ENCODE measurements at places on chromosomes 4 and X.

GRCh38 chr4:38085751-38086150 is 125.6 kb downstream of the PTTG2 start:
- DNase-seq: no peak

DNA sequence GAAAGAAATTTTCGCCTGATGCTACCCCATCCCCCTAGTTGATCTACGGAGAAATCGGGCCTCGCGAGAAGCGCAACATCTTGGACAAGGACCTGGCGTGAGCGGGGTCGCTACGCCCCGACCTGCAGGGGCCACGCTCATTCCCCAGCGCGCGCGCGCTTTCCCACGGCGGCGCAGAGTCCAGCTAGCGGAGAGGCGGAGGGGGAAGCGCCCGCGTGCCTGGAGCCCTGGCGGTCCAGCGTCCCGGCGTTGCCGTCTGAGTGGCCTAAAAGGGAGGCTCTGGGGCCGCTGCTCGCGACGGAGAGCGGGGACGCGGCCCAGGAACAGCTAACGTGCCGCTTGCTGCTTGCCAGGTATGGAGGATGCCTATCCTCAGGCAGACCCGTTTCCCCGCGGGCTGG is 6.0 kb upstream of the SOX3 start:
- DNase-seq: no peak

- no peak for DNase-seq
These were observed 48.1 kb downstream of the RAB40AL start for GRCh38 chrX:102985192-102985591.

- DNase-seq: no peak
These were observed 66.2 kb upstream of the TACR3 start for GRCh38 chr4:103786014-103786413.

- DNase-seq: no peak
These were observed 120.2 kb upstream of the NDST4 start for GRCh38 chr4:115233600-115233999.

- peak; percentile 27 for DNase-seq
These were observed 108.0 kb downstream of the GPM6A start for GRCh38 chr4:175703956-175704600.

DNA sequence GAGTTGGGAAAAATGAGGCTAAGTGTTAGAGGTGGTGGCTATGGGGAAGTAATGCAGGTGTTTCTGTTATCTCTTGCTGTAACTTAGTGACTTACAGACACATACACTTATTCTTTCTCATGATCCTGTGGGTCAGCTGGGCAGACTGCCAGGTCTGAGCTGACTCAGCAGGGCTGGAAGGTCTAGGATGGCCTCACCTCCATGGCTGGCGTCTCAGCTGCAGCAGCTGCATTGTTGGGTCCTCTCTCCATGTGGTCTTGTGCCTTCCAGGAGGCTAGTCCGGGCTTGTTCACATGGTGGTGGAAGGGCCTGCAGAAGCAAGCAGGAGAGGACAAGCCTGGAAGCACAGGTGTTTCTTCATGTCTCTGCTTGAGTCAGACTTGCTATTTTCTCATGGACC is 172.7 kb downstream of the NHS start:
- DNase-seq: no peak

DNA sequence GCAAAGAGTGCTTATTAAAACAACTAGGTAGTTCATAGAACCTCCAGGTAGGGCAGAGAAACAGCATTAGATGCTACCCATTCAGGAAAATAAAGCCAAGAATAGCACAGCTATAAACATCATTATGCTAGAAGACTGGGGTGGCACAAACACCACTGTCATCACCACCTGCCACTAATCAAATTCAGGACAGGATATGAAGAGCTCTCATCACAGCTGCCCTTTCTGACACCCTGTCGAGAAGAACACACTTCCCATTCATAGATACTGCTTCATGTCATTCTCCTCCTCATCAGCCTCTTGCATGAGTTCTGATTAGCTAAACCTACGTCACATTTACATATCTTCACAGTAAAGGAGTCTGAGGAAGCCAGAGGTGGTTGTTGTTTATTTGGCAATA is 692.3 kb upstream of the HS3ST1 start:
- DNase-seq: no peak

- DNase-seq: no peak
These were observed 2.7 kb downstream of the AFAP1 start for GRCh38 chr4:7937006-7937405.

GRCh38 chr4:181784881-181785280 is 458.3 kb upstream of the TENM3 start:
- DNase-seq: no peak

GRCh38 chrX:100491174-100491573 is 81.1 kb upstream of the PCDH19 start:
- DNase-seq: no peak

- no peak for DNase-seq
These were observed 88.0 kb downstream of the FNIP2 start for GRCh38 chr4:158856852-158857251.

DNA sequence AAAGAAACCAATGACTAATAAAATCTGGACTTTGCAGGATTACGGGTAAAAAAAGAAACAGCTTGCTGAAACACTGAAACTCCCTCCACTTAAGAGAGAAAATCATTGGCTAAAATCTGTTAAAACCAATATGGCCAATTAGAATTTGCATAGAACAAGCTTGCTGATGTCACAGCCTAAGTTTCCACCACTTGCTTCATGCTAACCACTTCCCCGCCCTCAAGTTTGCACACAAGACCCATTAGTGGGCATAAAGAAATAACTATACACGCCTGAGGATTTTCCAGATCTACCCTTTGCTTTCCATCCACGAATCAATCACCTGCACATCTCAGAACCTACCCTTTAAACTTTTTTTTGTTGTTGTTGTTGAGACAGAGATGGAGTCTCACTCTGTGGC is 42.7 kb upstream of the PHEX start:
- no peak for DNase-seq

DNA sequence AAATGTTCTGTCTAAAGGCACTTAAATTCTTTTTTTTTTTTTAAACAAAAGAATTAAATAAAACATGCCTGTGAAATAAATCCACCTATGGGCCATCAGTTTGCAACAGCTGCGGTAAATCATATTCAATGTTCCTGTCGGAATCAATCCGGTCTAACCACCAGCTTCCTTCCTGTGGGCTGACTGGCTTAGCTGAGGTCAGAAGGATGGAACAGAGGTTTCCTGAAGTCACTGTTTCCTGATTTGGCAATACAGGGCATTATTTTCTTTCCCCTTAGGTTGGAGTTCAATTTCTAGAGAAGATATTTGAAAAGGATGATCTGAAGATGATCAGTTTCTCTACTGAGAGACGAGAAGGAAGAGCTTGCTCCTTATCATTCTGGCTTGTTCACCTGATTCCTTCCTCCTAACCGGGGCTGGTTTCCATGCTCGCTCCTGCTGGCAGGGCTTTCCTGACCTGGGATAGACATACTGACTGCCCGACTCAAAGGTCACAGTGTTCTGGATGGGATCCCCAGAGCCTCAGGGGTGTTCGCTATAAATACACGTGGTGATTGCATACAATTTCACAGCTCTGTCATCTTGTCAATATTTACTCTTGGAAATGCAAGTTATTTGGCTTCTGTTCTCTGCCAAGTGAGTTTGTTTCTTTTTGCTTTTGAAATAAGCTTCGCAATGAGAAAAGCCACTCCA is 21.7 kb downstream of the PDLIM3 start:
- DNase-seq: no peak

- no peak for DNase-seq
These were observed 743.8 kb upstream of the ATOH1 start for GRCh38 chr4:93084599-93085305.

DNA sequence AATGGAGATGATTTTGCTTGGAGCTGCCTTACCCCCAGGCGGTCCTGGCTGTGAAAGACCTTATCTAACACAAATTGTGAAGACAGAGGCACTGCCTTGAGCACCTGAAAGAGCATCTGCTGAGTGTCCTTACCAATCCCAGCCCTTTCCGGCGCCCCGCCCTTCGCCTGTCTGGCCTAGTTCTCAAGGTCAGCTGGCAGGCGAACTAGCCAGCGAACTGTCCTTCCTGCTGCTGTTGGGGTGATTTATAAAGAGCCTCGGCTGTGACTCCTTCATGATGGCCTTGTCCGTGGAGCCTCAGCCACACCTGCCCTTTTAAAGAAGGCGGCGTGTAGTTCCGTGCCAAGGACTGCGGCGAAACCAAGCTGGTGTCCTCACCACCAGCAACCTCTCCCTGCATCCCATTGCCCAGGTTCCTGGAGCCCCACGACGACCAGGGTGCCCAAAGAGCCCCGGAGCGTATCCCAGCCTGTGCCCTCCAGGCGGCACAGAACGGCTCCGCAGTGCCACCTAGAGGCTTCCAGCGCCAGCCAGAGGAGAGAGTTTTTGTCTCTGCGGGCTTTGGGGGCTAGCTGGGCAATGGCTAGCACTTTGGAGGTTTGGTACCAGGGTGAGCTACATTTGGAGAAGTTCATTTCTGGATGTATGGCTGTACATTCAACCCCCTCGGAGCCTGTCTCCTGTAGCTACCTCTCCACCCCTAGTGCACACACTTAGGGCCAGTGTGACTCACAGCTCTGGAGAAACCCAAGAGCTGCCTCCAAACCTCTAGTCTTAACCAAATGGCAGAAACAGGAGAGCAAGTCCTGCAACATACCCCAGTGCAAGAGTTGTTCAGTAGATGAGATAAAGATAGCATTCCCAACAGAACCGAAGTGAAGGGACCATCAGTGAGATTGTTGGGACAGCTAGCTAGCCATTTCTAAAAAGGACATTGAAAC is 36.8 kb upstream of the VMA21 start:
- no peak for DNase-seq

DNA sequence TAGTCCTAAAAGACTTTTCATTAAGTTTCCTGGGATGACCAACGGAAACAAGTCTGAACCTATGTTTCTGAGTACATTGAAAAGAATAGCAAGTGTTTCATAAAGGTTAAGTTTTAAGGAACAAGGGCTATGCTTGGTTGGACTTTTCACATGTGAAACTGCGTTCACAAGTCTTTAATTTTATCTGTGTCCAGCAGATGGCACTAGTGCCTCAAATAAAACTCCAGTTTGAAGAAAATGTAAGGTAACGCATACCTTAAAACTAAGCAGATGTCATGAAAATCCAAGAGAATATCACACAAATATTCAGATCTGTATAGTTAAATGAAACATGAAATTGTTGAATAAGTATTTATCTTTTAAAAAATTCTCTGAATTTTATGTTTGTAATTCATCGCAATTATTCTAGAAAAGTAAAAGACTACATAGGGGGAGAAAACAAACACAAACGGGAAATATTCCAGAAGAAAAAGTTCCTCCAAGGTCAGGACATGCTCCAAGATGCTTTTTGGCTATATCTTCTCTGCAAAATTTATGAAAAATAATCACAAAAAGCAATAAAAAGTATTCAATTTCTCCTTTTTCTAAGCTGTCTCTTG is 89.6 kb upstream of the MAD2L1 start:
- no peak for DNase-seq

DNA sequence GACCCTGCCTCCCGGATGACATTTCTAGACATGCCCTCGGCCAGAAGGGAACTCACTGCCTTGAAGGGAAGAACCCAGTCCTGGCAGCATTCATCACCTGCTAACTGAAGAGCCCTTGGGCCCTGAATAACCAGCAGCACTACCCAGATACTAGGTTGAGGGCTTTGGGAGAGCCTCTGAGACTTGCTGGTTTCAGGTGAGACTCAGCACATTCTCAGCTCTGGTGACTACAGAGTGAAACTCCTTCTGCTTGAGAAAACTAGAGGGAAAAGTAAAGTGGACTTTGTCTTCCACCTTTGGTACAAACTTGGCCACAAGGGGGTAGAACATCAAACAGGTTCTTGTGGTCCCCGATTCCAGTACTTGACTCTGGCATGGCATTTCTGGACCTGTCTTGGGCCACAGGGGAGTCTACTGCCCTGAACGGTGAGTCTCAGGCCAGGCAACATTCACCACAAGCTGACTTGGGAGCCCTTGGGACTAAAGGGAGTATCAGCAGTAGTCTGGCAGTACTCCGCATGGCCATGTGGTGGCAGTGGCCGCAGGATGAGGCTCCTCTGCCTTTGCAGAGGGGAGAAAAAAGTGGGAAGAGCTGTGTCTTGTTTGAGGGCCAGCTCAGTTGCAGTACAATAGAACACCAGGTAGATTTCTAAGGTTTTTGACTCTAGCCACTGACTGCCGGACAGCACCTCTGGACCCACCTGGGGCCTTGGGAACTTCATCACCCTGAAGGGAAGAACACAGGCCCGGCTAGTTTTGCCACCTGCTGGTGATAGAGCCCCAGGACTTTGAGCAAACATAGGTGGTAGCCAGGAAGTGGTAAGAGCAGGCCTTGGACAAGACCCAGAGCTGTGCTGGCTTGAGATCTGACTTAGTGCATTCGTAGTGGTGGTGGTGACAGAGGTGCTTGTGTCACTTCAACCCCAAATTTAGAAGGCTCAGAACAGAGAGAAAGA is 414.8 kb downstream of the OPHN1 start:
- DNase-seq: no peak

DNA sequence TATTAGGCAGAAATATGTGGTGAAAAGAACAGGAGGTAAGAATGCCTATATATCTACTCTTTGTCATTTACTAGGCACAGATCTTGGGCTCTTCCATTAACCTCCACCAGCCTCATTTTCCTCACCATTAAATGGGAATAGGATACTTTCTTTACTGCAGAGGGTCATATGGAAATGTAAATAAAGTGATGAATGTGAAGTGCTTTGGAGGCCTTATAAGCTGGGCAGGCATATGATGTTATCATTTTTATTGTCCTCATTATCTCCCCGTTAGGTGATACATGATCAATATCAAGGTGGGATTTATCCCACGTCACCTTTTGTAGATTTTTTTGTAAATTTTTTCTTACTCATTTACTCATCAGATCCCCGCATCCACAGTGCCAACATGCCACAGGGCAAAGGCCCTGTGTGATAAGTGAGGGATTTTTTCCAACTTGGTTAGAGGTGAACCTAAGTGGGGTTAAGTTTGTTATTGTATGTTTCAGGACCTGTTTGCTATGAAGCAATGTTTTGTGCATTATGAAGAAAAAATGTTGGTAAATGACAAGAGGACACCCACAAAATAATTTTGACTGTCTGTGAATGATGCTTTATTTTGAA is 107.8 kb downstream of the SLC4A4 start:
- no peak for DNase-seq

DNA sequence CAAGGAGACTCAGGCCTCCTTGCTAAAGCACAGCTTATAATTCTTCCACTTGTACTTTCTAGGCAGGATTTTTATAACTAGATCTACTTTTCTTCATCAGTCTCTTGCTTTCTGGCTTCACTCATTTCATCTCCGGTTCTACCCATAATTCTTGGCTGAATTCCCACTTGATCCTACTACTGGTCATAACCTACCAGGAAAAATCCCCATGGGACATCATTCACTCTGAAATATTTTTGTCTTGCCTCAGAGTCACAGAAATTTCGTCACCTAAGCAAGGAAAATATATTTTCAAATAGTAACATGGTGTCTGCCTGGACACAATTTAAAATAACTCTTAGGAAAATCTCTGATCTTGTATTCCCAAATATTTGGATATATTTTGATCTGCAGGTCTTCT is 122.3 kb downstream of the TEX13A start:
- DNase-seq: no peak

DNA sequence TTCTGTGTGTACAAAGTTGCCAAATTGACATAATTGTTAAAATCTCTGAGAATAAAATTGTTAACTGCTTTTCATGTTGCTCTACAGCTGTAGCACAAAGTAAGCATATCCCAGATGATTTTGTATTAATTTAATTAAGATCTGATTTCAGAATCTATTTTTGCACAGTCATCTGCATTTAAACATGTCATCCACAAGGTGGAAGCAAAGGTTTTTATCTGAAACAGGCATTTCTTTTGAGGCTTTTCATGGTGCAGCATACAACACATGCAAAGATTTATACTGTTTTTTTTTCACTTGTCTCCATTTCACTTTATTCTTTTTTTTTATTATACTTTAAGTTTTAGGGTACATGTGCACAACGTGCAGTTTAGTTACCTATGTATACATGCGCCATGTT is 51.2 kb downstream of the GC start:
- no peak for DNase-seq
